ENCODE measurements at places on chromosomes 11 and 22.

- DNase-seq, result no peak
These were observed 29.3 kb downstream of the CELF1 start for GRCh38 chr11:47523490-47524225.

GRCh38 chr11:11186249-11186648 lies 166.8 kb downstream of the CSNK2A3 start:
- DNase-seq, result no peak

DNA sequence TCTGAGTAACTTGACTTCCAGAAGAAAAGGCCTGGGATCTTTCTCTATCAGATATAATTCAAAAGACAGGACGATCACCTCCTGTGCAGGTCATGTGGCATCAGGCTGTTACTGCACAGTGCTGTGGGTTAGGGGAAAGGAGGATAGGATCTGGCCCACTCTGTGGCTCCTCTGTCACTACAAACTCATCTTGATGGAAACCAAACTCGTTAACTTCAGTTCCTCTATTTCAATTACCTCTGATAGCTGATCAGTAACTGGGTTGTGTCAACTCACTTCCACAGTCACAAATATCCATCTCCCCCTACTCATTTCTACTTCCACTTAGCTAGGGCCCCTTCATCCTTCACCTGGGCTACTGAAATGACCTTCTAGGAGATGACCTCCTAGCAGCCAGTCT lies 95.2 kb downstream of the RCN1 start:
- no peak for DNase-seq

DNA sequence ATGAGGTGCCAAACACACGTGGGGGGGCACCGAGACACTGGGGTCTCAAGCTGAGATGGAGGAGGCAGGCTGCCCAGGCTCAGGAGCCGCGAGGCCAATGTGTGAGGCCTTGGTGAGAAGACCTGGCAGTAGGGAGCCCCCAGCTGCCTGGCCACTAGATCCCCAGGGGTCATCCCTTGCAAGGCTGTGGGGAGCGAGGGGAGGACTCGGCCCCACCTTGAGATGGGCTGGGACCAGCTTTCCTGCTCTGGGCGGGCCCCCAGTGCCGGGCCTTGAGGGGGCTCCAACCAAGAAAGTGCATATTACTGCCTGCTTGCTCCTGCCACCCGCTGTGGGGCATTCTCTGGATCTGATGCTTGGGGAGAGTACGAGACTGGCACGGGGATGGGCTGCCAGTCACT lies 107.0 kb downstream of the CTTN start:
- no peak for DNase-seq

DNA sequence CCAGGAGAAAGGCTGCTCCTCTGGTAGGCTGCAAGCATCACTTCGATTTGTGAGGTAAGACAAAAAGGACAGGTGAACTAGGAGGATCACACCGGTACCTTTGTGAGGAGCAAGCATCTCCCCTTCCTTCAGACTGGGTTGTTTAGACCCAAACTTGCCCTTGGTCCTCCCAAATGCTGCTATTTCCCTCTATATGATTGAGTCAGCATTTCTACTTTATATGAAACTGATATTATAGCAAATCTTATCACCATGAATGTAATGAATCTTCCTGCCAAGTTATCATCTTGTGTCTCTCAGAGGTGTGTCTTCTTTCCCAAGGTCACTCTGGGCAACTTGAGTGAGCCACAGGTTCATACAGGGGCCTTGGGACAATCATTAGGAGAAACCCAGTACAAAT lies 61.0 kb downstream of the KIRREL3 start:
- DNase-seq, result no peak

DNA sequence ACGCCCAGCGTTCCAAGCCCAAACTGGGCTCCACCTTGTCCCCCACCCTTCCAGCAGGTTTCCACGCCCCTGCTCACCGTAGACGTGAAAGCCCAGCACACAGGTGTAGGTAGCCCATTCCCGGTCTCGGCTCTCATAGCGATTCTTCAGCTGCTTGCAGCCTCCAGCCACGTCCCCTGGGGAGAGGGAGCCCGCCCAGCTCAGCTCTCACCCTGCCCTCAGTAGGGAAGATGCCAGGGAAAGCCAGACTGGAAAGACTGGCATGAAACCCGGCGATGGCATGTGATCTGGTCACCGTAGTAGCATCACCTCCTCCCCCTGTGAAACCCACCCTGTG lies 1.4 kb upstream of the MTA2 start:
- no peak for DNase-seq

DNA sequence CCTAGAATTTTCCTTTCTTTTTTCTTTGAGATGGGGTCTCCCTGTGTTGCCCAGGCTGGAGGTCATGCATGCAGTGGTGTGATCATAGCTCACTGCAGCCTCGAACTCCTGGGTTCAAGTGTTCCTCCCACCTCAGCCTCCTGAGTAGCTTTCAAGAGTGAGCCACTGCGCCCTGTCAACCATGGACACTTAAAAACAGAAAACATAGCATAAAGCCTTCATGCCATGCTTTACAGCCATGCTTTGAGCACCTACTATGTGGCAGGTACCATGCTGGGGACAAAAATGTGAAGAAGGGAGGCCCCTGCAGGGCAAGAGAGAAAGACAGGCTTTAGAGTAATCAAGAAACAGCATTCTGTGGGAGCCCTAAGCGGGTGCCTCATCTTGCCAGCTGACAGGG lies 13.7 kb upstream of the GNB1L start:
- no peak for DNase-seq

GRCh38 chr22:49972163-49973017 lies 11.8 kb downstream of the PIM3 start:
- DNase-seq, result no peak

GRCh38 chr11:48073031-48073861 lies 92.9 kb downstream of the PTPRJ start:
- no peak for DNase-seq

DNA sequence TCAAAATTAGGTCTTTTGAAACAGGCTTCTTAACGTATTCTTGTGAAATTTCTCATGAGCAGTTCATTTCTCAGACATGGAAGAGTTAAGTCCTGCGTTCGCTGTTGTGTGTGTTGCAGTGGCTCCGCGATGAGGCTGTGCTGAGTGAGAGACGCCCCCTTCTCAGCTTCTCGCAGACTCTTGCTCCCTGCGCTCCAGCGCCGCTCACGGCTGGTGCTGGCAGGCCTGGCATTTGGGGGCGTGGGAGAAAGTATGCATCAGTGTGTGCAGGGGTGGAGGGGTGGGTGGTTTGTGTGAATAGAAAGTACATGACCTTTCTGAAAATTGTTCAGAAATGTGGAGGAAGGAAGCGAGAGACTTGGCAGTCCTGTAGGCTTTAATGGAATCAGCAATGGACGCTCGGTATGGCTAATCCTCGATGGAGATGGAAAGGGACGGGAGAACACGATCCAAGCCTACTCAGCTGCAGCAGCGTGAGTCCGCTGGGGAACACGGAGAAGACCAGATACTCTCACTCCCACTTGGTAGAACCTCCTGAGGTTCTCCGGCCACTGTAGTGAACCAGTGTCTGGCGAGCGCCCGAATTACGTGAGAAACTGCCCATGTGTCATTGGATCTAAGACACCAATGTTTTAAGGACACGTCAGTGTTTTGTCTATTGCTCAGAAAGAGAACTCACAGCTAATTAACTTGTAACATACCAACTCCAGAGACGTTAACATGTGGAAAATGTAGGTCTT lies 5.9 kb downstream of the TAB1 start:
- DNase-seq, result no peak

GRCh38 chr11:1749395-1750351 lies 722 bp downstream of the IFITM10 start:
- no peak for DNase-seq

GRCh38 chr11:19740586-19740985 lies 27.9 kb downstream of the NAV2 start:
- no peak for DNase-seq

DNA sequence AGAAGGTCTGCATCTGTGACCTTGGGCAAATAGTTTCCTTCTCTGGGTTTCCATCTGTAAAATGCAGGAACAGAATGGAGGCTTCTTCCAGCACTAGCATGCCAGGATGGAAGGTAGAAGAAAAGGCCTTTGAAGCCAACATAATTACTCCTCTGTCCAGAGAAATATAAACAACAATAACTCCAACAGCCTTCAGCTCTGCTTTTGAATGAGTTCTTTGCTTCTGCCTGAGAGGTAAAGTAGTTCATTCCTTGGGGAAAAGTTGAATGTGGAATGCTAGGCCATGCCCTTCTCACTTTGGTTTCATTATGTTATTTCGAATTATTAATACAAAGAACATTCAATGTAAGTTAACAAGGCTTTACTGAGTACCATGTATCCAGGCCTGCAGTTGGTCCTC lies 61.2 kb upstream of the BLID start:
- no peak for DNase-seq

- DNase-seq, result no peak
These were observed 48.7 kb upstream of the EP300 start for GRCh38 chr22:41043722-41044121.

DNA sequence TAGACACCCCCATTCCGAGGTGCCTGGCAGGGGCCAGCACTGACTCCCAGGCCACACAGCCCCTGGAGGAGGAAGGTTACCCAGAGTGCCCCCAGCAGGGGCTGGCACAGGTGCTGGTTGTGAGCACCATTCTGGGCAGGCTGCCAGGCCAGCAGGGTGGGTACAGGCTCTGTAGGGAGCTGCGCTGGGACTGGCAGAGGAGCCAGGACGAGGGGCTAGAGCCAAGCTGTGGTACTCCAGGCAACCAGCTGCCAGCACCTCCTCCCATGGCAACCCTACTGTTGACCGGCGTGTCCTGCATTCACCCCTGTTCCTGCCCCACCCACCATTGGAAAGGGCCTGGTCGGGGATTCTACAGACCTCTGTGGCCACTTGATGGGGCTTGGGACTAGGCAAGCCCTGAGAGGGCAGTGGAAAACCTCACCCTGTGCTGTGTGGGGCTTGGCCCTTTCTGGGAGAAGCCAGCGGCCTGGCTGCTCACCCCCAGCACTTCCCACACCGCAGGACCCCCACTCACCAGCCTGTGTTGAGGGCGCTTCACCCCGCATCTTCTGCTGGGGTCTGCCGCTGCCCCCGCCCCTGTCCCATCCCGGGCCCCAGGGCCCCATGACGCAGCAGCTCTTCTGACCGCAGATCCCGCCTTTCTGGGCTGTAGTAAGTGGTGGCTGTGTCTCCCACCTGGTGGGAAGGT lies 1.9 kb downstream of the CLDN5 start:
- no peak for DNase-seq

GRCh38 chr22:36790648-36791047 lies 14.7 kb upstream of the IFT27 start:
- DNase-seq, result no peak

DNA sequence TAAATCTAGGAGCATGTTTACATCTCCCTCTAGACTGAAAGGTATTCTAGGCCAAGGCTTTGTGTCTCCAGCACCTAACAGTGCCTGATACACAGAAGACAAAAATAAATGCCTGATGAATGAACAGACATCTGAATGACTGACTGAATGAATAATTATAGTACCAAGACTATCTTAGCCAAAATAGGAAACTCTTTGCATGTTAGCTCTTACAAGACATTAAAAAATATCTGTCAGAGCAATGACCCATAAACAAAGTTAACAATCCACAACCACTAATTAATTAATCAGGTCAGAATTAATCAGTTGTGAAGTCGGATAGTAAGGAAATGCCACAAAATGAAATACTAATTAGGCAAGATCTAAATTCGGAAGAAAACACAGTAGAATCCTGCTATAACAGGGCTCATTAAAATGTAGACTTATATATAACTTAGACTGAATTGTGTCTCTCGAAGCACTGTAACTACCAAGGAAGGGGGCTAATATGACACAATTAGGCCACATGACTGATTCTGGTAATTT lies 45.5 kb upstream of the POU2AF2 start:
- DNase-seq, result no peak

DNA sequence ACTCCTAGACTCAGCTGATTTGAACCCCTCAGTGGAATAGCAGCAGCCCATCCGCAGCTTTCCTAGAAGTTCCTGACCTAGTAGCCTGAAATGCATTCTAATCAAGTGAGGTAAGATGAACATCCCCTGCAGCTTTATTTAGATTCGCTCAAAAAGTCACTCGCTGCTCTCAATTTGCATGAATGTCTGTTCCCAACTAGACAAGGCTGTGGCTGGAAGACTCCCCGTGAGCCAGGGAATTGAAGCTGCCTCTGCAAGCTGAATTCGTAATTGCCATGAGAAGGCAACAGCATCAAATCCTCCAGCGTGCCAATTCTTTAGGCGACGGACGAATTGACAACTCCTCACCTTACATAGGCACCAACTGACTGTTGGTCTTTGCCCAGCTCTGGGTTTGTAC lies 17.1 kb upstream of the SCN3B start:
- no peak for DNase-seq

DNA sequence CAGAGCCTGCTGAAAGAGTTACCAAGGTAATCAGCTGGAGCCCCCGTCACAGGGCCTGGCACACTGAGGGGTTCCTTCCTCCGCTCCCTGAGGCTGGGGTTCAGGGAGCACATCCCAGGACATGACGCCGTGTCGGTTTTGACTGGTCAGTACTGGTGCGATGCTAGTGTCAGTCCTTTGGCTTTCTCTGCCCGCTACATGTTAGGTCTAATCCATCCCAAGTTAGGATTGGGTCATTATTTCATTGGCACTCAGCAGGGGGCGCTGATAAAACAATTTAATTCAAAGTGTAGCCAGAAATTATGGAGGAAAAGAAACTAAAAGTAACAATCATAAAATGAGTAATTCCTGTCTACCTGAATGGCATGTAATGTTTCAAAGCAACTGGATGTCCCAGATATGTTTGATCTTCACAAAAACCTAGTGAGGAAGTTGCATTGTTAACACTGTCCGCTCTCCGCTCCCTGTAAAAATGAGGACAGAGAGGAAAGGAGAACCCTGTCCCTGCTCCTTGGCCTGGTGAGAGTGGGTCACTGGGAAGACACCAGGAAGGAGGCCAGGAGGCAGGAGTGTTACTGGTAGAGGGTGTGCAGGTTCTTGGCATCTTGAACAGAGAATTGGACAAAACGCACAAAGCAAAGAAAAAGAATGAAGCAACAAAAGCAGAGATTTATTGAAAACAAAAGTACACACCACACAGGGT lies 27.1 kb downstream of the TSKU start:
- DNase-seq, result no peak

DNA sequence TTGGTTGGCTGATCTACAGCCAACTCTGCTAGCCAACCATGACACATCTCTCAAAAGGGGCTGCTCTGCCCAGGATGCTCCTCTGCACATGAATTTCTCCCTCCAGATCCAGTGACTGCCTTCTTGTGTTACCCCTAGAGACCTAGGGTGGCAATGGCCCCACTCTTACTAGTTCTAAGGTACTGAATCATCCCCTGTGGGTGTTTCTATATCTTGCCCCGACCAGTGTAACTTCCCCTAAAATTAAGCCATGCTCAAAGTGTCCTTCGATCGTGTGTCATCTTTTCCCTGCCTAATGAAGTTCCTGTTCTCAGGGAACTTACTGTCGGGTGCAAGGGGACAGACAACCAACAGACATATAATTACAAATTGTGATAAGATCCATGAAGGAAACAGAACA lies 113.3 kb downstream of the FAM76B start:
- DNase-seq, result no peak

GRCh38 chr22:19178065-19178656 lies 375 bp downstream of the SLC25A1 start:
- DNase-seq, result peak; percentile 51

GRCh38 chr11:46114961-46115360 lies 6.3 kb downstream of the PHF21A start:
- no peak for DNase-seq
